ENCODE measurements at places on chromosomes 11 and 22.
A peak's percentile ranks its signal among the peaks of the same experiment; 100 is the strongest.

DNA sequence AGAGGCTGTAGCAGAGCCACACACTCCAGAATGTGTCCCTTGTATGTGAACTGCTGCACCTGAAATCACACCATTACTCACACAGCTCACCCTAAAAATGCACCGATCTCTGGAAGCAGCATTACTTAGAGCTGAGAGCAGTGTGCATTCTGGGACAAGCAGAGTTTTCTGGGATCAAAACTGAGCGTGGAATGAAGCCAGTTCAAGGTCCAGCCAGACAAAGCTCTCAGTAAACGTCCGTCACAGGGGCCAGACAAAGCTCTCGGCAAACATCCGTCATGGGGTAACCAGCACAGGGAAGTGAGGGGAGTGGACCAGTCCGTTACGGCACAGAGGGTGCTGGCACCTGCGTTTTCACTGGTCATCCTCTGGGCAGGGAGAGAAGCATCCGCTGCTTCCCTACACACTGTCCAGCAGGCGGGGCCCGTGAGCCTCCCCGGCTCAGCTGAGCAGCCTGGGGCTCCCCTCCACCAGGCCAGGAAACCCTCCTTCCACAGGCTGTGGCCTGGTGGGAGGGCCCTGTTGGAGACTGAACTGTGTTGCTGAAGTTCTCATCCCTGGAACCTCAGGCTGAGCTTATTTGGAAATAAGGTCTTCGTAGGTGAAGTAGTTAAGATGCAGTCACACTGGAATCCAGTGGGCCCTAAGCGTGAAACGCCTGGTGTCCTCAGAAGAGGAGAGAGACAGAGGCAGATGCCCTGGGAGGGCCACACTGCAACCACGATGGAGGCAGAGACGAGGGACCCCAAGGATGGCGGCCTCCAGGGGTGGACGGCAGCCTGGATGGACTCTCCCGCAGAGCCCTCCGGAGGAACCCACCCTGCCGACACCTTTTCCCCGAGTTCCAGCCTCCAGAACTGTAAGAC, 883.9 kb downstream of the BRD1 start:
- DNase-seq, result no peak

GRCh38 chr11:74055938-74056337, 47.1 kb upstream of the UCP3 start:
- DNase-seq, result no peak

- DNase-seq, result peak; percentile 81
These were observed 2.4 kb downstream of the FADS1 start for GRCh38 chr11:61814247-61814957.

DNA sequence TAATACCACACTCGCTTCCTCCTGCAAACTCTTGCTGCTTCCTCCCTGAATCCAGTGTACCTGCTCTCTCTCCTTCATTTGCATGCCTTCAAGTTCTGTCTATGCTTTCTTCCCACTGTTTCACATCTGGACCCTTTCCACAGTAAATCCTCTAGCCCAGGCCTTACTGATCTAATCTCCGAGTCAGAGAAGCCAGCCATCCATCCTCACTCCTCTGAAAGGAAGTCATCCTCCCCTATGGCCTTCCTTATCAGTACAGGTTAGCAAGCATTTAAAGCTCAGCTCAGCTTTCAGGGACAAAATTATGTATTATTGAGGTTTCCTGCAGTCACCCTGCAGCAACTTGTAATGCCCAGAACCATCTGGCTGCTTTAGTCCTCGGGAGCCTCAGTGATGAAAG, 116.1 kb downstream of the GALNT18 start:
- no peak for DNase-seq

GRCh38 chr11:67032830-67033551, 10.1 kb downstream of the SYT12 start:
- no peak for DNase-seq

DNA sequence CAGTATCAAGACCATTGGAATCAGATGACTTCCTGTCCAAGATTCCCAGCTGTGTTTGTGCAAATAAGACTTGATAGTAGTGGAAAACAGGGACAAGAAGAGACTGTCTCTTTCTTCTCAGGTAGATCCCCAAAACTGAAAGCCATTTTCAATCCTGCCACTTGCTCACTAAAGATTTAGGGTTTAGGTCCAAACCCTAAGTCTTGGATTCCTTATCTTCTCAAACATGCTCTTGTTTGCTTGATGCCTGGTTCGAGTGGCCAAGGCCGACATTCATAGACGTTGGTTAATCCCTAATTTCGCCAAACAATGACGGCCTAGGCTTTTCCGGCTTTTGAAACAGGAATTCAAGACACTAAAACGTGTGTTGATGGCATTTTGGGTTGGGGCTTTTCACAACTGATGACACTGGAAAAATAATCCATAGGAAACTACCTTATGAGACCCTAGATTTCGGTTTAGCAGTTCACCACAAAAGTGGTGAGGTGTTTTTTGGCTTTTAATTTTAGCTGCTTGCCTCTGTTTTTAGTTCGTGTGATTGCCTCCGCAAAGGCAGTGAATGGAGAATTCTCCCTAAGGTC, 1.0 kb upstream of the GTPBP1 start:
- DNase-seq, result no peak

DNA sequence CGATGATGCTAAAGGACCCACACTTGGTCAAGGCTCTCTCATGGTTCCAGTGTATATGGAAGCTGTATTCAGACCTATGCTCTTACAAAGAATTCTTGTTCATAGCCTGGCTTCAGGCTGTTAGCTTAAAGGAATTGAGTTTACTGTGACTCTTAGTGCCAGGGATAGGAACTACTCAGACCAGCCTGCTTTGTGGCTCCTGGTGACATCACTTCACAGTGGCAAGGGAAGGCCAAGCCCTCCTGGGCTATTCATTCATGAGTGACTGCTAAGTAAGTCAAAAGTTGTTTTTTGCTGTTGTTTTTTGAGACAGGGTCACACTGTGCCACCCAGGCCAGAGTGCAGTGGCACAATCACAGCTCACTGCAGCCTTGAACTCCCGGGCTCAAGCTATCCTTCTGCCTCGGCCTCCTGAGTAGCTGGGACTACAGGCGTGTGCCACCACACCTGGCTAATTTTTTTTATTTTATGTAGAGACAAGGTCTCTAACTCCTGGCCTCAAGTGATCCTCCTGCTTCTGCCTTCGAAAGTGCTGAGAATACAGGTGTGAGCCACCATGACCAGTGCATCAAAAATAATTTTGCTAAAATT, 9.6 kb downstream of the ART5 start:
- no peak for DNase-seq

- DNase-seq, result no peak
These were observed 869.4 kb downstream of the DLG2 start for GRCh38 chr11:84757711-84758110.

DNA sequence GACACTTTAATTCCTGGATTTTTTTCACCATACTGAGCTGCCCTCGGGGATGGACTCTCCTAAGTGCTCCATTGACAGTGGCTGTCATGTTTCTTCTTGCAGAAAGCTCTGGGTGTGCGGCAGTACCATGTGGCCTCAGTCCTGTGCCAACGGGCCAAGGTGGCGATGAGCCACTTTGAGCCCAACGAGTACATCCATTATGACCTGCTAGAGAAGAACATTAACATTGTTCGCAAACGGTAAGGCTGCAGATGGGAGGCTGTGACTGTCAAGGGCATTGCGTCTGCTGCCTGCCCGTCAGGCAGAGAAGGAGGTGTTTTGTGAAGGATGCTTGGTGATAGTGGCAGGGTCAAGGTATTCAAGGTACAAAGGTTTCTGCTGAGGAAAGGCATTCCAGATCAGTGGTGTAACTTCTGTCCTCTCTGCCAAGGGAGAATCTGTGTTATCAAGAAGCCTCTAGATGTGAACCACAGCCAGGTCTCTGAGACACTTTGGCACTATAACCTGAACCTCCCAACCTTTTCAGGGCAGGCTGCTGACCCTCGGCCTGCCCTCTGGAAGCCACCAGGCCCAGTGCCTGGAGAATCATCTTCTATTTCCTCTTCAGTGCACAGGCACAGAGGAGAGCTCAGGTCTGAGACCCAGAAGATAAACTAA, 30.8 kb downstream of the ACO2 start:
- peak; percentile 44 for DNase-seq

GRCh38 chr11:36234825-36235224, 54.4 kb downstream of the COMMD9 start:
- no peak for DNase-seq

GRCh38 chr22:22853713-22854112, 33.9 kb upstream of the IGLL5 start:
- no peak for DNase-seq

- no peak for DNase-seq
These were observed 22.2 kb upstream of the IL18BP start for GRCh38 chr11:71976551-71976950.

DNA sequence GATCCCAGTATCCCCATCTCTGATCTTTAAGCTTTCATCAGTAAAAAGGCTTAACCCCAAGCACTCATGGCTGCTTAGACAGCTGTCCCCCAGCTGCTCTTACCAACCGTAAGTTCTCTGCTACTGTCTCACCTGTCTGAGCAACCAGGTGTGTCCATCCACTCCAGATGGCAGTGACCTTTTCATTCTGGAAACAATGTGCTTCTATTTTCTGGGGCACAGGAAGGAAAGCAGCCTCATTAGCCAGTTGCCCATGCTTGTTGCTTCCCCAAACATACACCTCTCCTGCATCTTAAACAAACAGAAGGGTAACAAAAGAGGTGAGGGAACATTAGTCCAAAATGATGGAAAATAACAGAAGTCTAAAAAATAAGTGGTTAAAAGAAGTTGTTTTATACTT, 24.4 kb downstream of the SERGEF start:
- no peak for DNase-seq

- DNase-seq, result peak; percentile 85
These were observed 84.4 kb downstream of the CD44 start for GRCh38 chr11:35223371-35223796.

GRCh38 chr11:58628446-58628845, 6.0 kb downstream of the CNTF start:
- no peak for DNase-seq

DNA sequence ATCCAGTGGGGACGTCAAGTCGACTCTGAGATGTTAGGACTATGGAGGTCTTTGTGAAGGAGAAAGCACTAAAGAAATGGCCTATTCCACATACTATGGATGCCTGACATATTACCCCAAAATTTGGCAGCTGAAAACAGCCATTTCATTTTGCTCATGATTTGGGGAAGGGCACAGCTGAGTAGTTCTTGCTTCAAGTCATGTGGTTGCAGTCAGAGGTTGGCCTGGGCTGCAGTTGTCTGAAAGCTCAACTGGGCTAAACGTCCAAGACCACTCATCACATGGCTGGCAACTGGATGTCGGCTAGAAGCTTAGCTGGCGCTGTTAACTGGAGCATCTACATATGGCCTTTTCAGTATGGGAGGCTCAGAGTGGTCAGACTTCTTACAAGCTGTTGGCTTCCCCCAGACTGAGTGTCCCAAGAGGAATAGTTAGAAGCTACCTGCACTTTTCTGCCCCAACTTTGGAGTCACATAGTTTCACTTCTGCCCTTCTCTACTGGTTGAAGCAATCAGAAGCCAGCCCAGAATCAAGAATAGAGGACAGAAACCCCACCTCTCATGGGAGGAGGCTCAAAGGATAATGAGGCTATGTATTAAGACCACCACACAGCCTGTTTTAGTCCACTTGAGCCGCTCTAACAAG, 14.1 kb downstream of the SLC35C1 start:
- DNase-seq, result no peak

- DNase-seq, result no peak
These were observed 55.7 kb downstream of the ATM start for GRCh38 chr11:108278546-108278945.

DNA sequence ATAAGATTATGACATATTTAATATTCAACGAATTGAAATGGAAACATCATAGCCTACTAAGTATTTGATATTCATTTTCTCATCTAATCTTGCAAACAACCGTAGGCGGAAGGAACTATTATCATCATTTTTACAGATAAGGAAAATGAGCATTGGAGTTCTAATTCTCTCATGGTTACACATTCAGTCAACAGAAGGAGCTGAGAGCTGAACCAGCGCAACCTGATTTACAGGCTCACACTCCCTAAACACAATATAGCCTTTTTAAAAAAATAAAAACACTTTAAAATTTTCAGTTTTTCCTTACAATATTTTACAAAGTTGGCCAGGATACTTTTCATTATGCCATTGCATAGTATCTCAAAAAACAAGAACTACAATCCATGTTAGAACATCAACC, 74.8 kb downstream of the APOL5 start:
- DNase-seq, result no peak

DNA sequence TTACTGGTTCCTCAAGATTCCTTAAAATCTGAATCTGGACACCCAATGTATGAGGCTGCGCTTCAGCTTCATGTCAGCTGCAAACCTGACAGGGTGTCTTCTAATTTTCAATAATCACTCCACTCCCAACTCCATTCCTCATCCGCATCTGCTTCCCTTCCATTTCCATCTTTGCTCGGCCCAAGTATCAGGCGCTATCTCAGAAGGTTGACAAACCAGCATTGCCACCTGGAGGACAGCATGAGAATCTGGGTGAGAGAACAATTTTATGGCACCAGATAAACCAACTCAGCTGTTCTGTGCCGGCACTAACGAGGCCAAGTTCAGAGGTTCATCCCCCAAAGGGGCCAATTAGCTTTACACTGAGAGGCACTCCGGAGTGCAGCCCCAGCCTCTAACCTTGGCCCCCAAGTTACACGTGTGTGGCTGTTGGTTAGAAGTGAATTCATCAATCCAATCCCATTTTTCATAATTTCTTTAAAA, 79.1 kb upstream of the LMO2 start:
- DNase-seq, result peak; percentile 17

GRCh38 chr11:28838741-28839140, 730.6 kb downstream of the METTL15 start:
- DNase-seq, result no peak

GRCh38 chr11:123546515-123546914, 107.9 kb downstream of the SCN3B start:
- no peak for DNase-seq

DNA sequence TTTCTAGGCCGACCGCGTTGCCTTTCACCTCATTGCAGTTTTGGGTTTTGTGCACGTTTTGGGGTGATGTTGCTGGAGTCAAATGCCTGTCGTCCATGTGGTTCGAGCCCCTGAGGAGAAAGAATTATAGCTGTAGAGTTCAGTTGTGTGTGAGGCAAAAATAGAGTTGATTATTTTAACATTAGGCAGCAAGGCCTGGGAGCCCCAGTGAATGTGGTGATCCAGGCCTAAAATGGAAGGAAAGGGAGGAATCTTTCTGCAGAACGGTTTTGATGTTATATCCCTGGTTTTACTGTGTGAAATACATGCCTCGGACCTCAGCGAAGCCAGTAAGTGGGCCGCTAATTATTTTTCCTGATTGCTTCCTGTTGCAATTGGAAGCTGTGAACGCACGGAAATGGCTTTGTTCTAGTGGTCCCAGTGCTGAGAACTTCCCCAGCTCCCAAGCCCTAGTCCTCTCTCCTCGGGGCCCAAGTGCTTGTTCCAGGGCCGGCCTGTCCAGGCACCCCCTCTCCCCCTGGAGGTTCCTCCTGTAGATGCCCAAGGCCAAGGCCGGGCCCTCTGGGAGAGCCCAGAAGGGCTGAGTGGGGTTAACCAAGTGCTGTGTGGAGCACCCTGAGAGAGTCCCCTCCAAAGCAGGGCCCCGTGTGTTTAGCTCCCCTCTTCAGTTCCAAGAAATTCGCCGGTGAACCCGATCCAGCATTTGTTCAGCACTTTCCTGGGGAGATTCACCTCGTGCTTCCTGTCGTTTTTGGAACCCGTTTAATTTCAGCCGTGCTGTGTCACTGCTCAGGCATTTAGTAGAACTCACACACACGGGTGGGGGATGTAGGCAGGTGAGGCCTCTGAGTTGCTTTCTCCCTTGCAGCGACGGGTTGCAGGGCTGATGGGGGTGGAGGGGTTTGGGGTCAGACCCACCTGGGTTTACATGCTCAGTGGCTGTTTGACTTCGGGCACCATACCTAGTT, 2.1 kb downstream of the LRP5 start:
- no peak for DNase-seq

- DNase-seq, result no peak
These were observed 125.5 kb upstream of the MTMR2 start for GRCh38 chr11:96049426-96049825.

GRCh38 chr11:35893796-35894475, 49.9 kb upstream of the LDLRAD3 start:
- DNase-seq, result no peak
